Coronary artery (tissue), 2 donors: ENCODE measurements at places on chromosomes 6 and 20.

DNA sequence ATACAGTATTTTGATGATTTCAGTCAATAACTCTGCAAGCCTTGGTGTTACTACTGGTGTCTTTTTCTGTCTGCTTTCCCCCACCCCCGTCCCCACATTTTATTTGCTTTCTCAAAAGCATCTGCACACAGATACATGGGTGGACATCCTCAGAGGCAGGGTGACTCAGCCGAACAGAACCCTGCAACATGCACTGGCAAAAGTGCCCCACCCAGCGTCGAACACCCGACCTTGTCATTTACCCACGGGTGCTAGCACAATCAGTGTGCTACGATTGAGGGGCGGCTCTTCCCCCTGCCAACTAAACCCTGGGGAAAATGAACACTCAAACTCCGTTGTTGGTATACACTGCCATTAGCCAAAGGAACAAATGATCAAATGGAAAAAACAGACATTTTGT, 115.9 kb upstream of the NAA20 start:
- DNase-seq = no peak

DNA sequence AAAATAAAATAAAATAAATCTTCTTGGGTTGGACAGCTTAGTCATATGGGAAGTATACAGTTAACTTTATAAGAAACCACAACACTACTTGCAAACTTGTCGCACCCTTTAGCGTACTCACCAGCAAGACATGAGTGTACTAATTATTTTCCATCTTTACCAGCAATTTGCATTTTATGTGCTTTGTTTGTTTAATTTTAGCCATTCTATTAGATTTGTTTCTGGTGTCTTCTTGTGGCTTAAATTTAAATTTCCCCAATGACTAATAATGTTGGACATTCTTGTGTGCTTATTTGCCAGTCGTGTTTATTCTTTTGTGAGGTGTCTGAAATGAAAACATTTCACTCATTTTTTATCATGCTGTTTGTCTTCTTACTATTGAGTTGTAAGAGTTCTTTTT, 1172.2 kb upstream of the CITED2 start:
- DNase-seq = no peak

DNA sequence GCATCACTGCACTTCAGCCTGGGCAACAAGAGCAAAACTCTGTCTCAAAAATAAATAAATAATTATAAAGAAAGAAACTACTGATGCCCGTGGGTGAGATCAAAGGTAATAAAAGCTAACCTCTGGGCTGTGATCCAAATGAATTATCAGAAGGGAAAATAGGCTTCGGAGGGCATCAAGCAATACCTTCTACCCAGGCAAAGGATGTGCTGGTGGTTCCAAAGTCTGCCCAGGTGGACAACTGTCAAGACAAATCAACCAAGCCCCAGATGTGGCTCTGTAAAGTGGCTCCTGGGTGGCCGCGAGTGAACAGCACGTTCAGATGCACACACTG, 95.6 kb downstream of the SCML4 start:
- no peak for DNase-seq

DNA sequence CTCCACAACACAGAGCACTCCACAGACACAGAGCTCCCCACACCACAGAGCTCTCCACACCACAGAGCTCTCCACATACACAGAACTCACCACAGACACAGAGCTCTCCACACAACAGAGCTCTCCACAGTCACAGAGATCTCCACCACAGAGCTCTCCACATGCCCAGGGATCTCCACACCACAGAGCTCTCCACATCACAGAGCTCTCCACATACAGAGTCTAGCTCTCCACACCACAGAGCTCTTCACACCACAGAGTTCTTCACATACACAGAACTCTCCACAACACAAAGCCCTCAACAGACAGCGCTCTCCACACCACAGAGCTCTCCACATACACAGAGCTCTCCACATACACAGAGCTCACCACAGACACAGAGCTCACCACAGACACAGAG, 55.3 kb downstream of the ERMARD start:
- DNase-seq = no peak

- no peak for DNase-seq
Observed at GRCh38 chr6:111534231-111534751, 51.3 kb upstream of the REV3L start.
